ENCODE measurements at places on chromosomes 7 and 10.

GRCh38 chr7:11749629-11750028 is 82.4 kb downstream of the THSD7A start:
- no peak for DNase-seq

DNA sequence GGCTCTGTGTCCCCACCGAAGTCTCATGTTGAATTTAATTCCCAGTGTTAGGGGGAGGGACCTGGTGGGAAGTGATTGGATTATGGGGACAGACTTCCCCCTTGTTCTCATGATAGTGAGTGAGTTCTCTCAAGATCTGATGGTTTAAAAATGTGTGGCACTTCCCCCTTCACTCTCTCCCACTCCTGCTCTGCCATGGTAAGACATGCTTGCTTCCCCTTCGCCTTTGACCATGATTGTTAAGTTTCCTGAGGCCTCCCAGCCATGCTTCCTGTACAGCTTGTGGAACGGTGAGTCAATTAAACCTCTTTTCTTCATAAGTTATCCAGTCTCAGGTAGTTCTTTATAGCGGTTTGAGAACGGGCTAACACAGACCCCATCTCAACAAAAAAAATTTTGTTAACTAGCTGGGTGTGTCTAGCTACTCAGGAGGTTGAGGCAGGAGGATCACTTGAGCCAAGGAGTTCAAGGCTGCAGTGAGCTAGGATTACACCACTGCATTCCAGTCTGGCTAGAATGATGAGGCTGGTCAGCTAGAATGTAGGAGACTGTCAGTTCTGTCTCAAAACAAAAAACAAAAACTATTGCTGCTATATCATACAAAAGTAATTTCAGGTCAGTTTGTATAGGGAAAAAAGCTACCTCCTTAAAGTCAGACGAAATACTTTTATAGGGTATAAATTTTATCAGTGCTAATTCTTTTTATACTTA is 57.7 kb downstream of the ATAD1 start:
- DNase-seq: no peak

DNA sequence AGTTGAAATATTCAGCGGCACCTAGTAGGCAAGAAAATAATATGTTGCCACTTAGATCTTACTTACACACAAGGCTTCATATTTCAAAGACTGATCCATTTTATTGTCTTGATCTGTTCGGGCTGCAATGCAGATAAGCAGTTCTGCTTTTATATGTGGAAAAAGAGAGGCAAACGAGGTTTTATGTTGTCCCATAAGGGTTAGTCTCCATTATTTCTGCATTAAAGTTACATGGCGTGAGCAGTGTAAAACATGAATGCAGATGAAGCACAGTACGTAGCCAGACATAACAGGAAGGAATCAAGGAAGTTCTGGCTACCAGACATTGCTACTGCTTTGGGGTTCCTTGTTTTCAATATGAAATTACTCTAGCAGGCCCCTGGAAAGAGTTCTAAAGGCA is 224.8 kb downstream of the BBS9 start:
- no peak for DNase-seq

GRCh38 chr10:124186956-124187355 is 93.6 kb upstream of the CHST15 start:
- no peak for DNase-seq

GRCh38 chr10:74120911-74121310 is 29.7 kb downstream of the AP3M1 start:
- no peak for DNase-seq

- DNase-seq: no peak
Measured at GRCh38 chr7:138527746-138528223, 67.7 kb downstream of the TRIM24 start.

DNA sequence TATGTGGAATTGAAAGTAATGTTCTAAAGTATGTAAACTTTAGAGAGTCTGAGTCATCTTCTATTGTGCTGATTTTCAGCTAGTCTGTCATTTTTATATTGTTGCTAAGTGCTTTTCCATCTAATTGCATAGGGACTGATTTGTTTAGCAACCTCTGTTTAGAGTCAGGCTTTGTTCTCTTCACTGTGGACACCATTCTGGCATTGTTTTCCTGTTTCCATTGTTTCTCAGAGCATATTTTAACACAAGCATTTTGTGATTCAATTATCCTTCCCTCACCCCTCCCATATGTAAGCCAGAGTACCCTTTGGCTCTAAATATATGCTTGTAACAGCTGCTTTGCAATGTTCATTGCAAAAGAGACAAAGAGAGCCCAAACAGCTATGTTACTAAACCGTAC is 748.4 kb upstream of the PHF14 start:
- no peak for DNase-seq

- DNase-seq: no peak
Measured at GRCh38 chr7:148884049-148884298, at the start of gene EZH2. EZH2 (minus strand) TSS chr7:148884291; CDS start chr7:148847298, 36,993 bp downstream.

DNA sequence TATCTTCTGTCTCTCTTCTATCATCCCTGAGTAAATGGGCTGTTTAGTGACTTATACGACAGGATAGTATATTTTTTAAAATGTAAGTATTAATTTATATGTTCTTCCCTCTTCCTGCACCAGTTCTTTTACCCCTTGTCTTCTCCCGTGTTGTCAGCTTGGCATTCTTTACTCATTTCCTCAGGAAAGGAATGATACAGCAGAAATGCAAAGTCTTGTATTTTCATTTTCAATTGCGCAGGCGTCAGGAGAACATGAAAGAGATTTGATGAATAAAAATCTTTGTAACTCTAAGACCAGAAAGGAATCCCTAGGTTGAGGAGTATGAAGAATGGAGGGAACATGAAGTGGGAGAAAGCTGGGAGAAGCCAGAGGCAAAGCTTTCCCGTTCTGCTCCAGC is 18.8 kb upstream of the VPS41 start:
- no peak for DNase-seq

GRCh38 chr10:120749856-120750566 is 101.2 kb upstream of the WDR11 start:
- DNase-seq: no peak

All from cortex of kidney (tissue), 1 donor.